ENCODE measurements at places on chromosomes 4 and X.

GRCh38 chr4:28225689-28226353, 1365.2 kb downstream of the STIM2 start:
- DNase-seq: no peak

DNA sequence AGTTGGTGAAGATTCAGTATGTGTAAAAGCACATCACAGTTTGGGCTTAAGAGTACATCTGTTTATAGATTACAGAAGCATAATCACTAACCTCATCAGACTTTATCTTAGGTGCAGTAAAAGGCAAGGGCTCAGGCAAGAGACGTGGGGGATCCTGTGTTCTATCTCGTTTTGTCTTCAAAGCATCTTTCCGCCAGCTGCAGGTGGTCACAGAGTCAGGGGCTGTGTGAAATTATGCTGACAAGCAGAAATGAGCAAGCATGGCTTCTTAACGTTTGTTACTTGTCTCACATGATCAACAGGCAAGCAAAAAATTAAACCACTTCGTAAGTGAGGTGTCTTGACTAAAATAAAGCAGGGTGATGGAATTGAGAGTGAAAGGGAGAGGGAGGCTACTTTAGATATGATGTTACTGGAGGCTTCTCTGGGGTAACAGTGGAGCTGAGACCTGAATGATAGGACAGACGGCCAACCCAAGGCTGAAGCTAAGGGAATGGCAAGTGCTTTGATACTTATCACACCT, 1.4 kb upstream of the TEC start:
- DNase-seq: no peak

DNA sequence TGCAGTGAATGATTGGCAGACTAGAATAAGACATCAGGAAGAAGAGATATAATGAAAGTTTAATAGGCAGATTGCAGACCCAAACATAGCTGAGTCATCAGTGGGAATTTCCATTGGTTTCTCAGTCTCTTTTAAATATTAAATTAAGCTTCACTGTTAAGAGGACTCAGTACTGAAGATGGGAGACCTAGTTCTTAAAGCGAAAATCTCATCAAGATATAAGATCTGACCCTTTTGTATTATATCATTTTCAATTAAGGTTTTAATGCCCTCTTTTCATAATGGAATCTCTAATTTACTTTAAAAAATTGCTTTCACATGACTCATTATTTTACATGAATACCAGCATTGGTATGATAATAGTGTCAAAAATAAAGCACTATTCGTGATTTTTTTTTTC, 168.9 kb upstream of the ATOH1 start:
- no peak for DNase-seq

DNA sequence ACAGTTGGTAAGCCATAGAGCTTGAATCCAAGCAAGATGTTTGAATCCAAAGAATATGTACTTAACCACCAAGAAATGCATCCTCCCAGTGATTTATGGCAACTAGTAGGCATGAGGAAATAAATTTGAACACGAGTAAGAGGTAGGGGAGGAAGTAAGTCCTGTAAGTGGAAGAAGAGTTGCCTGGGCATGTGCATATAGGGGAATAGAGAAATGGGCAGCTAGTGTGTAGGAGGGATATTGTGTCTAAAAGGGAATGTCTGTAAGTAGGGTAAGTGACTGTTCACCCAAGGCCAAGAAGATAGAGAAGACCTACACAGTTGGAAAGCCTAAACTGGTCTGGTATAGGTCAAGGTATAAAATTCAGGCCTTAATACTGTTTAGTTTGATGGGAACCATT, 4.6 kb downstream of the SH3BGRL start:
- DNase-seq: no peak

DNA sequence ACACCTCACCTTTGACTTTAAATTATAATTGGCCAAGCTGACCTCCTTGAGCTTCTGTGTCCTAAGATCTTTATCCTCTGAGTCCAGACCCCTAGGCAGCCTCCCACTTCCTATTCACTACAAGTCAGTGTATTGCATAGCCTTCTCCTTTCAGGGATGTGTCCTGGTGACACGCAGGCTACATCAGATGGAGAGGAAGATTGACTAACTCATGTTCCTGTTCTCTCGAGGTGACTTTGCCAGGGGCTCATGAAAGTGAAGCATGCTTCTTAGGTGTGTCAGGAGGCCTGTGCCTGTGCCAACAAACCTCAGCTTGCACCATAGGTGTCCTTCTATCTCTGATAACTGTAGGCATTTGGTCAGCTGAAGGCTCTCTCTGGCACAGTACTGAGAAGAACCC, 195.7 kb upstream of the HS3ST1 start:
- no peak for DNase-seq

DNA sequence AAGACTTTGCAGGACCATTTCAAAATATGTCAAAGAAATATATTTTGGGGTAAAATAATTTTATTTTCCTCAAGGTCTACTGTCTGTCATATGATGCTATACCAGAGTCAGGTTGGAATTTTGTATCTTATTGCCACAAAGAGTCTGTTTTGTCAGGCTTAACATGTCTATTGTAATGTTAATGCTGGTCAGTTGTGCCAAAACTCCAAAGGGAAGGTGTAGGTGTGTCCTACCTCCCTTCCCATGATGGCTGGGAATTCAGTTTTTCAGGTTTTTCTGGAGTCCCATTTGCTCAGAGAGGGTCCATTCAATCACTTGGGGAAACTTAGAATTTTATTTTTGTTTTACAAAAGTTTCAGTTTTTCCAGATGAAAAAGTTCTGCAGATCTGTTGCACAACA, 33.3 kb upstream of the SLC25A4 start:
- no peak for DNase-seq

- no peak for DNase-seq
Observed at GRCh38 chr4:27087306-27088045, 226.8 kb downstream of the STIM2 start.

DNA sequence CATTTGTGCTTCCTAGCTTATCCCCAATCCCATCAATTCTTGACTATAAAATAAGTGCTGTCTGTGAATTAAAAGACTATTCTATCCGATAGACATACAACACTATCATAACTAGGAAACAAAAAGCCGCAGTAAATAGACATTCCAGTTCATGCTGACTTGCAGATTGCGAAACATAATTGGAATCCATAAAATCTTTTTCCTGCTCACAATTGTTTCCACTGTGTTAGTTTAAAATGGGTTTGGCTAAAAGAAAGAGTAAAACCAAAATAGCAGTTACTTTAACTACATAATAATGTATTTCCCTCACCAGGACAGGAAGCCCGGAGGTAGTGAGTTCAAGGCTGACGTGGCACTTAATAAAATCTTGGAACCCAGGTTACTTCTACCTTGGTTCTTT, 17.2 kb downstream of the SMIM31 start:
- DNase-seq: no peak

GRCh38 chrX:27597508-27597907, 7.4 kb downstream of the DCAF8L2 start:
- DNase-seq: no peak

- DNase-seq: no peak
Observed at GRCh38 chrX:108362026-108362425, 76.2 kb downstream of the COL4A6 start.

- DNase-seq: no peak
Observed at GRCh38 chr4:146285037-146285436, 70.7 kb downstream of the REELD1 start.

GRCh38 chr4:6724421-6725111, 8.6 kb downstream of the BLOC1S4 start:
- no peak for DNase-seq

DNA sequence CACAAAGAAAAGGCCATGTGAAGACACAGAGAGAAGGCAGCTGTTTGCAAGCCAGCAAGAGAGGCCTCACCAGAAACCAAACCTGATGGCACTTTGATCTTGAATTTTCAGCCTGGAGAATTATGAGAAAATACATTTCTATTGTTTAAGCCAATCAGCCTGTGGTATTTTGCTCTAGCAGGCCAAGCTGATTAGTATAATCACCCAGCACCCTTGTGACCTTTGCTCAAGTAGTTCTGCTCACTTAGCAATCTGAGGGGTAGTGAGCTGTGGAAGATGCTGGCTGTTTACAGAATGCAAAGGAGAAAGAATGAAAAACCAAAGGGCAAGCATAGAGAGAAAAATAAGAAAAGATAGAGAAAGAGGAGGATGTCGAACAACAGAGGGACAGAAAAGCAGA, 396.4 kb upstream of the BOD1L1 start:
- no peak for DNase-seq

- DNase-seq: no peak
Observed at GRCh38 chrX:56857042-56857441, 128.0 kb downstream of the NBDY start.

- DNase-seq: no peak
Observed at GRCh38 chrX:40736170-40736505, 796 bp upstream of the MED14 start.

DNA sequence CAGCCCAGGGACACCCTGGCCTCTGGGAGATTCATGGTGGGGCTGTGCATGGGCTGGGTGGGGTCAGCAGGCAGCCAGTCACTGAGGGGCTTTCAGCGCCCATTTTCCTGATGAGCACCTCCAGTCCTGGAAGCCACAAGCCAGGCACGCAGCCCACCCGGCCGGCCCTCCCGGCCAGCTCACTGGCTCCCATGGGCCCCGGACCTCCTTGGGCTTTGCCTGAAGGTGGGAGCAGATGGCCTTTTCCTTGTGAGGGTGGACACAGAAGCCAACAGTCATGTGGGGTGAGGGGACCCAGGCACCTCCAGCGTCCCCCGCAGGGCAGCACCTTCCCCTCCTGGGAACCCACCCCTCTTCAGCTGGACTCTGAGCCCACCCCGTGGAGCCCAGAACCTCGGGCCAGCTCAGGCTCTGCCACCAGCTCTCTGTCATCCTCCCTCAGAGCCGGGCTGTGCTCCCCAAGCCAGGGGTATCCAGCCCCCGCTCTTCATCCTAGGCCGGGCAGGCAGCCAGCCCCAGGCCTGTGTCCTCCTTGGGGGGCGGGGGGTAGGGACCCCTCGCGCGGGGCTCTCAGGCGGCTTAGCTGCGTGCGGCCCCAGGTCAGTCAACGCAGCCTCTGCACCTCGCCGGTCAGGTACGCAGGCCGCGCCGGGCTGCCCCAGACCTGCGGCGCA, 798 bp upstream of the FGFR3 start:
- DNase-seq: no peak

DNA sequence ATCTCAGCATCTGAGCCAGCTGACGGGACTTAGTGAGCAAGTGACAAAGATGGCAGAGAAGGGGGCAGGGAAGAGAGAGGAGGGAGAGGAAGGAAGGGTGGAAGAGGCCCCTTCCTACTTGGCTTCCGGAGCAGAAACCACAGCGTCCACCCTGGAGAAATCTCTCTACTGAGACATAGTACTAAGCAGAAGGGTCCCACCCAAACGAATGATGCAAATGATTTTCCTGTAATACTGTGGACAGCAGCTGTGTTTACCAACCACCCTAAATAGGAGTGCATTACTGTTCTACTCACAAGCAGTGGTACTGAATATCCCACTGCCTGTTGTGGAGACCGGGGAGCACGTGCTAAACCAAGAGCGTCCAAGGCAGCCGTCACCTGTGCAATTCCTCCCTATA, 29.4 kb downstream of the DTHD1 start:
- DNase-seq: no peak

Measured in stimulated activated CD4-positive, alpha-beta T cell treated with anti-CD3 and anti-CD28 coated beads, Interleukin-2, amount 100 ng/mL, for 24 hours (primary cell).